ENCODE measurements at places on chromosomes 1 and 21.
A peak's percentile ranks its signal among the peaks of the same experiment; 100 is the strongest.

DNA sequence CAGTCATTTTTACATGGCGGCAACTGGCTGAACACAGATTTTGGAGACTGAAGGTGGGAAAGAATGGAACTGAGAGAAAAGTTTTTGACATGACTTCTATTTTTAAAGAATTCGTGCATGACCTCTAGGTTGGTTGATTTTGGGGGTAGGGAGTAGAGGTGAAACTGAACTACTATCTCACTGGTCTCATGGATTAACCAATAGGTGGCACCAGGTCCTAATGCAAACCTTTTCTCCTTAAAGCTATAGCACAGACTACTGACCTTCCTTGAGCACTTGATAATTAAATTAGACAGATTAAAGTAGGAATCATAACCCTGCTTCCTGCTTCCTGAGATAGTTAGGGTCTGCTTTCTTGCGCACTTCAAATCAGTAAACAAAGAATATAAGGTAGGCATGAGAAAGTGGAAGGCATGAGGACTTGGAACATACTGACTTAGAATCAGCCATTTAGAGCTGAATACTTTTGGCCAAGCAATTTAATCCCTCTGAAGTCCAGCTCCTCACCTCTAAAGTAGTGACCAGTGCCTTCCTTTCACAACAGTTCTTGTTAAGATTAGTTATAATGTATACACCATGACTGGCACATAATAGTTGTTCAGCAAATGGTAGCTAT is 206.0 kb downstream of the CENPF start:
- peak; percentile 11 for DNase-seq

DNA sequence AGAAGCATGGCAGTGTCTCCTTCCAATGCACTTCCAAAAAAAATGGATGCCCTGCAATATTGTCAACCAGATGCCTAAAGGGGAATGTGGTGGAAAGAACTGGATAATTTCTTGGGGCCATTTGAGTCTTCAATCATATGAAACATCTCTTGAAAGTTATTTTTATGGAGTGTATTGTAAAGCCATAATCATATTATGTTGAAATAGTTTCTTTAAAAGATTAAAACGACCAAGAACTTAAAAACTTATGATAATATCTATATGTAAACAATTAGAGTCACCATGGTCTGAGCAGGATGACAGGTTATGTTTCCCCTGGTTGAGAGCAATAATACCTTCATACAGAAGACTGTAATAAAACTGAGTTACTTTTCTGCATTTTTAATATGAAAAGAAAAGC is 457.2 kb downstream of the PCP4 start:
- no peak for DNase-seq

DNA sequence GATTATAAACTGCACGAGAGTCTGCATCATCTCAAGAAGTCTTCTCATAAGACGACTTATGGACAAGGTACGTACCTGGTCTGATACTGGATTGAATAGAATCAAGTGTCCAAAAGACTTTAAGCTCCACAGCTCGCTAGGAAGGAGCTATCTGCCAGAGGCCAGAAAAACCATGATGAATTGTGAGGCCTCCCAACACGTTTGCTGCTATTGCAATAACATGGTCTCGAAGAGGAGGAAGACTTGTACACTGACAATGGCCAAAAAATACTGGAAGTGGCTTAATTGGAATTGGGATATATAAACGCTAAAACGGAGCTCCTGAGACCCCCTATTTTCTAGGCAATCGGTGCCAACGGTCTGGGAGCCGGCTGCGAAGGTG is 534 bp downstream of the DNAJC28 start:
- DNase-seq: no peak

DNA sequence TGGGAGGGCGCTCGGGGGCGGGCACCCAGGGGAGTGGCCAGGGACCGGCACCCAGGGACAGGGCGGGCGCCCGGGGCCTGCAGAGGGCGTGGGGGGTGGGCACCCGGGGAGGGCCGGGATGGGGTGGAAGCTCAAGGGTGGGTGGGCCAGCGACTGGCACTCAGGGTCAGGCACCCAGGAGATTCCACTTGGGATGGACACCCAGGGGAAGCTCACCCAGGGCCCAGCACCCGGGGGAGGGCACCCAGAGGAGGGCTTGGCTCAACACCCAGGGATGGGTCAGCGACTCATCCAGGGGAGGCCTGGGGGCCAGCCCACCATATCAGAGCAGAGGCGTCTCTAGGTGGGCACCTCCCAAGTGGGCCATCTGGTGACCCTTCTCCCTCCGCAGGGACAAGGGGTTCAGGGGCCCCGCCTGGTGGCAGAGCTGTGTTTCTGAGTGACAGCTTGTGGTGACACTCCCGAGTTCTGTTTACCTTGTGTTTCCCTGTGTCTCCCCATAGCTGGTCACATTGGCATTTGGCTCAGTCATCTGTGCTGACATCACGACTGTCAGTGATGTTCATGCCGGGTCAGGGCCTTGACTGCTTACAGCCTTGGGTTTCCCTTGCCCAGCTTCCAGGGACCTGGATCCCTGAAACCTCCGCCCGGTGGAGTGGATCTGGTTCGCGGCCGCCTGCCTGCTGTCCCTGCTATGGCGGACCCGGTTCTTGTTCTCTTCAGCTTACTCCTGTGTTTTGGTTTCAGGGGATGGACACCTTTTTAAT is 749 bp downstream of the IBA57 start:
- peak; percentile 48 for DNase-seq

DNA sequence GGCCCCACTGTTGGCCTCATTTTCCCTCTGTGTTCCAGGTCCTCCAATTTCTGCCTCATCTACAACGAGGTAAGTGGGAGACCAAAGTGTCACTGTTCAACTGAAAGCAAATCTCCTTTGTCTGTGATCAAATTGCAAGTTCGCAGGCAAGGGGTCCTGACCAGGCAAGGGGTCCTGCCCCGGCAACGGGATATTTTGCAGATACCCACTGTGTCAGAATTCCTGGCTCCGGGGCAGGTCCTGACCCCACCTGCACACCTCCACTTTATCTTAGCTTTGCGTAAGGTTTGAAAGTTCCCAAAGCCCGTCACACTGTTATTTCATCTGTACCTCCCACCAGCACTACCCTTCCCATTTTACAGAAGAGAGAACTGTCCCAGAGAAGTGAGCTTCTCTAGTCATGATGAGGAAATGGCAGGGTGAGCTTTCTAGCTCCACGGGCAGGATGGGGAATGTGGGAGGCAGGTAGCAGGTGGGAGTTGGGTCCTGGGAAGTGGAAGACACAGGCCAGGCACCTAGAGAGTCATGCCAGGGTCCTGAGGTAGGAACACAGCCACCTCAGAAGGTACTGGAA is 32.0 kb upstream of the CSF1 start:
- DNase-seq: no peak

GRCh38 chr1:100494393-100495084 is 43.4 kb upstream of the GPR88 start:
- no peak for DNase-seq

GRCh38 chr1:222288053-222288452 is 259.9 kb downstream of the HHIPL2 start:
- DNase-seq: no peak

DNA sequence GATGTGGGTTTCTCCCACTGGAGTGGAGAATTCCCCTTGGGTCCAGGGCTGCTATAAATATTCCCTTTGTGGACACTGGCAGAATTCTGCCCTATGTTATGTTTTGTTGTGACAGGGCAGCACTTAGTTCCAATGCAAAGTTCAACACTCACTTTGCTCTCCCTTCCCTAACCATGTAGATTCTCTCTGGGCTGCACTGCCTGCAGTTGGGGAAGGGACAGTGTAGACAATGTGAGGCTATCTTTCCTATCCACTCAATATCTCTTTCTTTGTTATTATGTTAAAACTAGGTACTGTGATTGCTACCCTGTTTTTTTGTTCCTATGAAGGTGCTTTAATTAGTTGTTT is 19.6 kb downstream of the GPR88 start:
- DNase-seq: no peak

GRCh38 chr1:32918179-32918578 is 17.0 kb upstream of the TMEM54 start:
- DNase-seq: no peak

- no peak for DNase-seq
Measured at GRCh38 chr1:43768168-43768567, 60.8 kb downstream of the ST3GAL3 start.

GRCh38 chr1:204258213-204259115 is 44.7 kb upstream of the GOLT1A start:
- DNase-seq: peak; percentile 46

DNA sequence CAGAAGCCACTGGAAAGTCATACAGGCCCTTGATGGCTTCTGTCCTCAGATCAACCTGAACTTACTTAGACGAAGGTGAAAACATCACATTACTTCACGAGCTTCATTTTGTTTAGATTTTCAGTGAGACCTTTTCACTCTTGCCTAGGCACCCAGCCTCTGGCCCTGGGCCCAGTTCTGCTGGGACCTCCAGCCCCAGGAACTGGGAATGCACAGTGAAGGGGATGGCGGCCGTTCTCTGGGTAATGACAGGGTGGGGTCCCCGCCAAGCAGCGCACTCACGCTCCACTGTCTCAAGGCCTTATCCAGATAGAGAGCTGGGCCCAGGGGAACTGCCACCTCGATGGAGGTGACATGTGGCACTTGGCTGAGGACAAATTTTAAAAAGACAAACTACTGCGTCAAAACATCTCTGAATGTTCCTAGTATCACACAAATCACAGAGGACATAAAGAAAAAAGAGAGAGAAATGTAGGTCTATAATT is 54.8 kb downstream of the NPHP4 start:
- DNase-seq: no peak

- DNase-seq: no peak
Measured at GRCh38 chr1:77238462-77238861, 19.2 kb upstream of the PIGK start.

GRCh38 chr21:37665230-37666024 is 250.8 kb downstream of the KCNJ6 start:
- DNase-seq: no peak

- peak; percentile 23 for DNase-seq
Measured at GRCh38 chr1:227273557-227273956, 44.7 kb downstream of the CDC42BPA start.

Data from neuronal stem cell (in vitro differentiated cells).